Stimulated activated CD8-positive, alpha-beta memory T cell treated with anti-CD3 and anti-CD28 coated beads, Interleukin-4, amount 100 ng/mL, for 1 hour (primary cell): ENCODE measurements at places on chromosomes 4 and X.

DNA sequence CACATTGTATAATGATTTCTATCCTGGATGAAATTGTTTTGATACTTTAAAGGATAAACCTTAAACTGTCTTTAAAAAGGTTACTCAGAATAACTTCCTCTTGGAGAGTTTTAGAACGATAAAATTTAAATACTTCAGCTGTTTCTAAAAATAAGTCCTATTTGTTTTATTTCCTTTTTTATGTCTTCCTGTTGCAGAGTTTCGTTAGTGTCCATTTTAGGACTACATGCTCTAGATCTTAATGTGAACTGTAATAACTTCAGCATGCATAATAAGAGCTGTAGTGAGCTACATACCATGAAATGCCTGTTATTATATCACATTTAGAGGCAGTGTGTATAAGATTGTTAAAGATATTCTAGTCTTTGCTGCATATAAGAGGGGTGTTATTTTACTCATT is 14.6 kb downstream of the ATP10D start:
- no peak for DNase-seq

GRCh38 chrX:76428243-76429130 is 977 bp downstream of the MAGEE1 start:
- DNase-seq, result peak; percentile 2

GRCh38 chr4:35965300-35965699 is 279.0 kb downstream of the ARAP2 start:
- no peak for DNase-seq

- no peak for DNase-seq
Observed at GRCh38 chr4:184444953-184445309, 29.4 kb downstream of the IRF2 start.

DNA sequence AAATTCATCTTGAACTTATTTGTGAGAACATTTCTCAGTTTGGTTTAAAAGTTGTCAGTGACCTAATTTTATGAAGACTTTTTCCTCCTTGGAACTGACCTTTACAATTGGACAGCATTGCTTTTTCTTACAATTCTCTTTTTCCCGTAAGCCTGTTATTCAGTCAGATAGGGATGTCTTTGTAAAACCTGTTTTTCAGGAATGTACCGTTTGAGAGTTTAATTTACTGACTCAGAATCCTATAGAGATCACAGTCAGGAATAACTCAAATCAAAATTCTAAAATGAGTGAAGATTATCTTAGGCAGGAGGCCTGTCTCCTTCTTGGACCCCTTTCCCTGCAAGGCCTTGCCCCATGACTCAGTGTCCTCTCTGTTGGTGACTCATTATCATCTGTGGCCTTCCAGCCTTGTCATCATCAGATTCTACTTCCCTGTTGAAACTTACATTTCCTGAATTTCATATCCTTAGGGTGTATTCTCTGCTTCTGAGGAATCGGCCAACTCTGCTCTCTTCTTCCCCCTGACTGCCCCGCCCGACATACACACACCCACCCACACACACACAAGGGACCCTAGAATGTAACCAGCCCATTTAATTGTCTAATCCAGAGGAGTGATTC is 99.8 kb downstream of the ARHGAP10 start:
- DNase-seq, result no peak

- no peak for DNase-seq
Observed at GRCh38 chr4:28444886-28445496, 1584.3 kb downstream of the STIM2 start.

GRCh38 chr4:47819178-47819577 is 18.7 kb downstream of the CORIN start:
- DNase-seq, result no peak

GRCh38 chr4:4914965-4915845 is 55.7 kb downstream of the MSX1 start:
- no peak for DNase-seq

DNA sequence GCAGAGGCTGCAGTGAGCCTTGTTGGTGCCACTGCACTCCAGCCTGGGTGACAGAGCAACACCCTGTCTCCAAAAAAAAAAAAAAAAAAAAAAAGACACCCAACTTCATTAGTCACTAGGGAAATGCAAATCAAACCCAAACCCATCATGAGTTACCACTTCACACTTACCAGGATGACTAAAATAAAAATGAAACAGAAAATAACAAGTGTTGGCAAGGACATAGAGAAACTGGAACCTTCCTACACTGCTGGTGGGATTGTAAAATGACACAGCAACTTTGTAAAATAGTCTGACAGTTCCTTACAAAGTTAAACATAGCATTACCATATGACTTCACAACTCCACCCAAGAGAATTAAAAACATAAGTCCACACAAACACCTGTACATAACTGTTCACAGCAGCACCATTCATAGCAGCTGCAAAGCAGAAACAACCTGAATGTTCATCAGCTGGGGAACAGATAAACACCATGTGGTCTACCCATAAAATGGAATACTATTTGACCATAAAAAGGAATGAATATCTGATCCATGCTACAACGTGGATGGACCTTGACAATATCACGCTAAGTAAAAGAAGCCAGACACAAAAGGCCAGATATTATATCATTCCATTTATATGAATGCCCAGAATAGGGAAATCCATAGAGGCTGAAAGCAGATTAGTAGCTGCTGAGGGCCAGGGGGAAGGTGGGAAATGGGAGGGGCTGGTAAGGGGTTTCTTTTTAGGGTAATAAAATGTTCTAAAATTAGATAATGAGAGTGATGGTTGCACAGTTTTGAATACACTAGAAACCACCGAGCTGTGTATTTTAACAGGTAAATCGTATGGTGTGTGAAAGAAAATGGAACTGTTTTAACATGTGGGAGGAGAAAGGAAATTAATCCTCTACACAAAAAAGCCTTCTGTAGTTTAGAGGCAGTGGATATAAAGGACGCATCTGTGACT is 18.3 kb downstream of the CD99L2 start:
- DNase-seq, result no peak

DNA sequence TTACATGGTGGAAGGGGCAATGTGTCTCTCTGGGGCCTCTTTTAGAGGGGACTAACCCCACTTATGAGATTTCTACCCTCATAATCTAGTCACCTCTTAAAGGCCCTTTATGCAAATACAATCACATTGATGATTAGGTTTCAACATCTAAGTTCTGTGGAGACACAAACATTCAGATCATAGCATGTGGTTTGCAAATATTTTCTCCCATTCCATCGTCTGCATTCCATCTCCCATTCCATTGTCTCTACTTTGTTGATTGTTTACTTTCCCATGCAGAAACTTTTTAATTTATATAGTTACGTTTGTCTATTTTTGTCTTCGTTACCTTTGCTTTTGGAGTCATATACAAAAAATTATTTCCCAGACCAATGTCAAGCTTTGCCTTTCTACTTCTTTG is 927.5 kb upstream of the INTU start:
- DNase-seq, result no peak

DNA sequence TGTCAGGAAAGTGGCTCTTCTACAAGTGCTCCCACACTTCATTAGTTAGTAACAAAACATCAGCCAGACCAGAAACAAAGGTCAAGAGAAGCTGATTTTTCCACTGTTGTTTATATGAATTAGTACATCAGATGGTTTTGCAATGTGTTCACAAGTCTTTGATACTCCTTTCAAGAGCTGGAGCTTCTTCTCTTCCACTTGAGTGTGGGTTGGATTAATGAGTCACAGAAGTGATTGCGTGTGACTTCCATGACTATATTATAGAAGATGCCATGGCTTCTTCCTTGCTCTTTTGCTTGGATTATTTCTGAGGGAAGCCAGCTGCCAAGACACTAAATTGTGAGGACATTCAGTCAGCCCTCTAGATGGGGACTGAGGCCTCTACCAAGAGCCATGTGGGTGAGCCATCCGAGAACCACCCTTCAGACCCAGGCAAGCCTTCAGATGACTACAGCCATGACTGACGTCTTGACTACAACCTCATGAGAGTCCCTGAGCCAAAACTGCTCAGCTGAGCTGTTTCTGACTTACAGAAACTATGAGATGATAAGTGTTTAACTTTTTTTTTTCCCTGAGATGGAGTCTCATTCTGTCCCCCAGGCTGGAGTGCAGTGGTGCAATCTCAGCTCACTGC is 18.1 kb downstream of the SOWAHB start:
- no peak for DNase-seq

GRCh38 chr4:186723292-186724057 is at the start of gene FAT1:
Gene FAT1, minus strand, starts transcription at chr4:186723856. Its CDS starts 14,029 bp downstream, at chr4:186709827.
- DNase-seq, result no peak

GRCh38 chr4:57763070-57763469 is 652.9 kb upstream of the IGFBP7 start:
- DNase-seq, result no peak

DNA sequence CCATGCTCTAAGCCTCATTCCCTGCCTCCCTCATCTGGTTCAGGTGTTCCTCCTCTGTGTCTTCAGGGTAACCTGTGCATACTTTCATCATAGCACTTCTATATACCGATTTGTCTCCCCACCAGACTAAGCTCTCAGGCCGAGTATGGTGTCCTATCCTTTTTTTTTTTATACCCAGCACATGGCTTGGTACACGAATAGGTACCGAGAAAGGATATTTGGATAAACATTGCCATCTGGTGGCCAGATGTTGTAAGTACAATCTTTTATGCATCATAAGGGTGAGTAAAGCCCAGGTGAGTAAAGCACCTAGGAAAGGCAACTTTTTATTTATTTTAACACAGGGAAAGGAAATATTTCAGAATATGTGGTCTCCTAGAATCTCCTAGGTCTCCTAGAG is 68.4 kb downstream of the MID2 start:
- no peak for DNase-seq

- DNase-seq, result no peak
Observed at GRCh38 chr4:174933083-174933482, 14.9 kb downstream of the ADAM29 start.

DNA sequence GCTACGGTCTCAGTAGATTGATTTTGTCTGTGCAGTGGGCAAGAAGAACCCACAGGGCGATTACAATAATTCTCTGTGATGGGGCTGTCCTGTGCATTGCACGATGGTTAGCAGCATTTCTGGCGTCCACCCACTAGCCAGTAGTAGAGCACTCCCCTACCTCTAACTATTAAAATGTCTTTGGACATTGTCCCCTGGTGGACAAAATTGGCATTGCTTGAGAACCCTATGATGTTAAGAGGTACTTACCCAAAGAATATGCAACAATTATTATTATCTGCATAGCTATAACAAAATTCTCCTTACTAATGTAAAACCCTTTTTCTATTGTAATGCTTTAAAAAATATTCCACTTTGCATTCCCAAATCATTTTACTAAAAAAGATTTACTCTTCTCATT is 109.5 kb upstream of the VCX3A start:
- no peak for DNase-seq

- DNase-seq, result no peak
Observed at GRCh38 chrX:2468261-2469195, 32.2 kb downstream of the DHRSX start.
